ENCODE measurements at places on chromosomes 11 and 22.
A peak's percentile ranks its signal among the peaks of the same experiment; 100 is the strongest.

DNA sequence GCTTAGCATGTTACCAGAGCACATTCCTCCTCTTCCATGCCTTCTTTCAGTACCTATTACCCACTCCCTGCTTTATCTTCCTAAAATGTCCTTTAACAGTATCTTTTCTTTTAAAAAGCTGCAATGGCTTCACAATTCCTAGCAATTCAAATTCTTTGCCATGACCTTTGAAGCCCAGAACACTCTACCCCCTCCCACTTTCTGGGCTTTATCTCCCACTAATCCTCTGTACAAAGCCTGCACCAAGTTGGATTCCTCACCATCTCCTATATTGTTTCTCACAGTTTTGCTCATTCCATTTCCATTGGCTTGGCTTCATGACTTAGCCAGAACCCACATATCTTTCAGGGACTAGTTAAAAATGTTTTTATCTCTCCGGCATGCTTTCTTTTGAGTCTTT, 80.9 kb downstream of the FAM76B start:
- no peak for DNase-seq

GRCh38 chr22:21865041-21865440, 2.4 kb downstream of the MAPK1 start:
- peak; percentile 12 for DNase-seq

DNA sequence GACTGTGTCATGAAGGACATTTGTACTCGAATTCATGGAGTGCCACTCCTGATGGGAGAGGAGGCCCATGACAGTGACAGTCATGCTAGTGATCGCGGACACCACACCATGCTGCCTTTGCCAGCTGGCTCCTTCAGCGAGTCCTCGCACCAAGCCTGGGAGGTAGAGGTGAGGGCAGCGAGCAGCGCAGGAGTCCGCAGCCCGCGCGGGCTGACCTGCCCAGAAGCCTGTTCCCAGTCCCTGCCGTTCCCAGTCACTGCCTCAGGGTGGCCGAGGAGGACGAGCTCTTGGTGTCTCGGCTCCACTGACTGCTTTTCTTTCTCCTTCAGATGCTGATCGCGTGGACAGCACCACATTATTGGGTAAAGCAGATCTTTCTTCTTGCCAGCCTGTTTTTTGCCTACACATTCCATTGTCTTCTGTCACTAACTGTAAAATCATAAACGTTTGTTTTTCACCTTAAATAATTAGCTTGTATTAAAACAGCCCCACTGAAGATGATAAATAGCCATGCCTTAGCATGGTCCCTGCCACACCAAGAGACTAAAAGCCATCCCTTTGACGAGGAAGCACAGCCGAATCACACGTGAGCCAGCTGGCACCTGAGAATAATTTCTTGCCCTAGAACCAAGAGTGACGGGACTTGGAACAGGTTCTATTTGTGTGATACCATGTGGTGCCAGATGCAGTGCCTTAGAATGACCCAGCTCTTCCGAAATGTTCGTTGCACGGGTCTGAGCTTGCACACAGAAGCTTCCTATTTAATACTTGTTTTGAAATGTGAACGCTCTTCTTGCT, 25.5 kb downstream of the FAM118A start:
- no peak for DNase-seq

DNA sequence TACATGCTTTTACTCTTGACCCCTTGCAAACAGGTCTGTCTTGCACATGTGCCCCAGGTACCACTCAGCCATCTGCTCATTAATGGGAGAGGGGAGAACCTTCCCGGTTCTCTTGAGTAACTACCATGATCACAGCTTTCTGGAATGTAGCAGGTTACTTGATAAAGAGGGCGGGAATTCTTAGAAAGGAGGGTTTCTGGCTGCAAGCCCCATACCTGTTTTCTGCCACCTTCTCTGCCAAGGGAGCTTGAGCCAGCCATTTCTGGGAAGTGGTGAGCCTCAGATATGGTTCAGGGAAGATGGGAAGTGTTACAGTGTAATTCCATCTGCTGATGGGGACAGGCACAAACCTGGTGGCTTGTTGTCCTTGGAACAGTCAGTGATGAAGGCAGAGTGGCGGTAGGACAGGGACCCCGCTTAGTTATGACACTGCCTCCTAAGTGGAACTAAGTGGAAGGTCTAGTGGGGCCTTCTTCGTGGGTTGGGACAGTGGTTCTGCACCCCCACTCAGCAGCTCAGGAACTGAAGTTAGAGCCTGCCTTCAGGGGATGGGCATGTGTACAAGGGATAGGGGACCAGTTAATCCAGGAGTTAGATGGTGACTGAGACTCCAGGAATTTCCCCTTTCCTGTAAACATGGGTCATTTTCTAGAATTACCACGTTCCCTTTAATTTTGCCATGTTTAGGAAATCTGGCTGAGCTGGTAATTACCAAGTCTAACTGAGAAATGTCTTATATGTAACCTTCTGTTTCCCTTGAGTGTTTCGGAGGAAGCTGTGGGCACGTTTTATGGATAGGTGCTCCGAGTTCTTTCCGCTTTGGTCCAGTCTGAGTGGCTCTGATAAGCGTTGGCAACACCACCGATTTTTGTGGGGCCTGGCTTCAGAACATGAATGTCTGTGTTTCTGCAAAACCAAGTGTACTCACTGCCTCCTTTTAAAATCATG, 35.3 kb downstream of the BCR start:
- DNase-seq, result no peak

- DNase-seq, result no peak
Measured at GRCh38 chr11:116786326-116786725, 1.5 kb downstream of the ZPR1 start.

- DNase-seq, result no peak
Measured at GRCh38 chr11:43575913-43576310, 104.6 kb upstream of the HSD17B12 start.
